ENCODE measurements at places on chromosomes 4 and X. TPM values are rescaled to one million over a fixed set of nuclear protein-coding genes. Genes with fewer than 3 reads are reported as not detected.

GRCh38 chr4:8348071-8348470 lies 78.5 kb downstream of the HTRA3 start:
- no peak for DNase-seq

- DNase-seq: no peak
Measured at GRCh38 chr4:125787707-125788106, 473.0 kb downstream of the FAT4 start.

GRCh38 chrX:134969726-134970125 lies 21.1 kb upstream of the SMIM10 start:
- DNase-seq: no peak

GRCh38 chr4:81457921-81458520 lies 13.7 kb downstream of the RASGEF1B start:
- no peak for DNase-seq

DNA sequence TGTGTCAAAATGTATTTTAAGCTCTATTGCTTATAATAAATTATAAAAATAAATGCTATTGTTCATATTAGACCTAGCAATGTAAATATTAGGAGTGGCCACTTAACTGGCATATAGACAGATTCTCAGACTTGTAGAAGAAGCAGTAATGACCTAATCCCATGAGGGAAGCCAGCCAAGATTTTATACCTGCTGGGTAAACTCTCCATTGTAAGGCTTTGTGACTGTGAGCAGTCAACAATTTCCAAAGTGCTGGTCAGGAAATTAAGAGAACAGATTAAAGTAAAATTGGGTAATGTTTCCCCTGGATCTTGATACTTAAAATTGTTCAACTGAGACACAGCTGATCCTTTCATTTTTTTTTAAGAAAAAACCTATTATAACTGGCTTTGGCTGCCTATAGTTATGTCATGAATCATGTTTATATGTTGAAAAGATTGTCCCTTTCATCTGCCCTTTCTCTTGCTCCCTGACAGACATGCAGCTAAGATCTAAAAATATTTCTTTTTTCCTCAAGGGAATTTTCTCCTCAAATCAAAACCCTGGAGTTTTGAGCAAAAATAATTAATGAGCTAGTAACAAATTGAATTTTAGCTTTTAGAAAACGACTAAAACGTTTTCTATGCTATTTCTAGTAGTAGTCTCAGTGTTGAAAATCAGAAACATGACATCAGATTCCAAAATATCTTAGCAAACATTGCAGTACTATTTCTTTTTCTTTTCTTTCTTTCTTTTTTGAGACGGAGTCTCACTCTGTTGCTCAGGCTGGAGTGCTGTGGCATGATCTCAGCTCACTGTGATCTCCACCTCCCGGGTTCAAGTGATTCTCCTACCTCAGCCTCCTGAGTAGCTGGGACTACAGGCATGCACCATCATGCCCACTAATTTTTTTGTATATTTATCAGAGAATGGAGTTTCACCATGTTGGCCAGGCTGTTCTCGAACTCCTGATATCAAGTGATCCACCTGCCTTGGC lies 77.9 kb downstream of the ADGRL3 start:
- DNase-seq: no peak

- no peak for DNase-seq
Measured at GRCh38 chr4:123667496-123667895, 270.9 kb downstream of the SPRY1 start.

GRCh38 chr4:98891478-98892337 lies 37.2 kb downstream of the EIF4E start:
- DNase-seq: no peak

GRCh38 chrX:9383655-9384054 lies 81.2 kb upstream of the TBL1X start:
- DNase-seq: no peak

- DNase-seq: no peak
Measured at GRCh38 chr4:134905061-134905460, 703.5 kb upstream of the PABPC4L start.

DNA sequence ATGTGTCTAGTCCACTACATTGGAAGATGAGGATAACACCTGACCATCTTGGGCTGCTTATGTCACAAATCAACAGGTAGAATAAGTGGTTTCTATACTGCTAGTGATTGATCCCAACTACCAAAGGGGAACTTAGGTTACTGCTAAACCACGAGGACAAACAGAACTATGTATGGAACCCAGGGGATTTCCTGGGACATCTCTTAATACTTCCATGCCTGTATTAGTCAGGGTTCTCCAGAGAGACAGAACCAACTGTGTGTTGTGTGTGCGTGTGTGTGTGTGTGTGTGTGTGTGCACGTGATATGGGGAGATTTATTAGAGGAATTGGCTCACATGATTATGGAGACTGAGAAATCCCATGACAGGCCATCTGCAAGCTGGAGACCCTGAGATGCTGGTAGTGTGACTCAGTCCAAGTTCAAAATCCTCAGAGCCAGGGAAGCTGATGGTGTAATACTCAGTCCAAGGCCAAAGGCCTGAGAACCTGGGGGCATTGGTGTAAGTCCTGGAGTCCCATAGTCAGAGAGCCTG lies 16.2 kb upstream of the AFF1 start:
- DNase-seq: peak; percentile 37

DNA sequence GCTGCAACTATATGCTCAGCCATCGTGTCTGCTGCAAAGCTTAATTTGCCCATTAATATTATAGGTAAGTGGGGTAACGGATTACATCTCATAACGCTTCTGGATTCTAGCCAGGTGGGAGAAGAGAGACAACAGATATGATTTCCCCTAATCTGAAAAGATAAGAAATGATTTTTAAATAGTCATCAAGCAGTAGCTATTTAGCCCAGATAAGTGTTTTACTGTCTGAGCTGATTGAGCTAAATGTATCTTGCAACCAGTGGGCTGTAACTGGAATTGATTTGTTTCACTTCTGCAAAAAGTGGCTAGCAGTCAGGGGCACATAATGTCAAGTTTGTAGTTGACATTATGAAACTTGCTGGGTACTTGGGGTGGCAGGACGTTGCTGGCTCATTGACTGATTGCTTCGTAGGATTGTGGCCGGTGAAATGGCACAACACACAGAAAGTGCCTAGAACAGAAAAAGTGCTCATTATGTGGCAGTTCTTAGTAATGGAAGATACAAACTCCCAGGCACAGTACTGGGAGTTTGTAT lies 18.5 kb downstream of the LAP3 start:
- no peak for DNase-seq

GRCh38 chr4:98262431-98262830 lies 1.2 kb downstream of the RAP1GDS1 start:
- no peak for DNase-seq

DNA sequence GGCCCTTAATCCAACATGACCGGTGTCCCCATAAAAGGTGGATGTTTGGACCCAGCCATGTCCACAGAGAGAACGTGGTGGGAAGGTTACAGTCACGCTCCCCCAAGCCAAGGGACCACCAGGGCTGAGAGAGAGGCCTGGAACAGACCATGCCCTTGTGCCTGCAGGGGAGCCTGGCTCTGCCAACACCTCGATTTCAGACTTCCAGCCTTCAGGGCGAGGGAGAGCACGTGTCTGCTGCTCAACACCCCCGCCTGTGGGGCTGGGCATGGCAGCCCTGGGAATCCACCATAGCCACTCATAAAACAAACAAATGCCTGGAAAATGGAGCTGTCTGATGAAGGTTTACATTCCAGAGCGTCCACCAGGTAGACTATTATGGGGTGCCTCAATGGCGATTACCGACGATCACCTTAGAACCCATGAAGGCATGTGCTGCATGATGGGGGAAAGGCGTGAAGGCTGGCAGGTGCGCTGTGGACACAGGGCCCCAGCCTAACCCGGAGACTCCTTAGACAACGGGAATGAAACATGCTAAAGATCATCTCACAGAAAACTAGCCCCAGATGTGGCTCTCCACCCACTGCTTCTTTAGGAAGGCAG lies 42.3 kb upstream of the HMX1 start:
- no peak for DNase-seq

- DNase-seq: no peak
Measured at GRCh38 chrX:74464722-74465121, 43.4 kb downstream of the SLC16A2 start.

- no peak for DNase-seq
Measured at GRCh38 chr4:40333921-40334352, 1.2 kb upstream of the CHRNA9 start.

DNA sequence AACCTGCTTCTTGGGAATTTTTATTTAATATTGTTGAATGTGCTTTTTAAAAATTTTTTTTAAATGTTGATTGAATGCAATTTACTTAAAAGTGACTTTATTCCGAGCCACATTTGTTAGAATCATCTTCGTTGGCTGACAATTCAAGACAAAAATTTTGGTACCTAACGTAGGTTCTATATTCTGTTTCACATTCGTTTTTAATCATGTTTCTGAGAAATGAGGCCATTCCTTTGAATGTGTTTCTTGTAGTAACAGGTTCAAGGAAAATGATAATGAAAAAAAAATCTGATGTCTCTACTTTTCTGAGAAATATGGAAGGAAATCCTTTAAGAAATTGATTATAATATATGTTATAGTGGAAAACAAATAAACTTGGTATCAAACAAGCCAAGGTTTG lies 92.3 kb upstream of the DCLK2 start:
- no peak for DNase-seq

The MAOB gene
- total RNA-seq: 34.5 TPM

The MAOA gene
- 32.9 TPM for total RNA-seq

The CSN1S1 gene
- total RNA-seq: not detected

The GATA1 gene
- not detected for total RNA-seq

The ZNF157 gene
- 0.25 TPM for total RNA-seq

The SSX4 gene
- total RNA-seq: not detected

The SGMS2 gene
- total RNA-seq: 10.2 TPM

The HS3ST1 gene
- total RNA-seq: 0.15 TPM

All from gastrocnemius medialis (tissue), 4 donors.